ENCODE measurements at places on chromosomes 5 and 9.

DNA sequence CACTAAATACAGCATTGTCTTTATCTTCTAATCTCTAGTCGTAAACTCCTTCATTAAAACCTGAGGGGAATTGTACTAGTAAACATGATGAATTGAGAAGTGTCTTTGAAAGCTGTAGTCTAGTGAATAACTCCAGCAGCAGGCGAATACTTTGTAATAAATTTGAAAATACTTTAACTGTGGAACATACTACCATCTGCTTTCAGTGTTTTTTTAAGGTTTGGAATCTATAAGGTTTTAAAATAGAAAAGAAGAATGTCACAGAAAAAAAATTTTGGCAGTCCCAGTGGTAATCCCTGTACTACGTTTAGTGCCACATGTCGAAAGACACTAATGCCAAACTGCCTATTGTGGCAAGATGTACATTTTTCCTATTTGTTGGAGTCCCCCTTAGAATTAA is 379.0 kb upstream of the NUDT12 start:
- DNase-seq, result no peak

- DNase-seq, result no peak
Measured at GRCh38 chr9:13587571-13587970, 308.1 kb upstream of the MPDZ start.

GRCh38 chr5:170755679-170756456 is 27.7 kb upstream of the GABRP start:
- DNase-seq, result no peak

DNA sequence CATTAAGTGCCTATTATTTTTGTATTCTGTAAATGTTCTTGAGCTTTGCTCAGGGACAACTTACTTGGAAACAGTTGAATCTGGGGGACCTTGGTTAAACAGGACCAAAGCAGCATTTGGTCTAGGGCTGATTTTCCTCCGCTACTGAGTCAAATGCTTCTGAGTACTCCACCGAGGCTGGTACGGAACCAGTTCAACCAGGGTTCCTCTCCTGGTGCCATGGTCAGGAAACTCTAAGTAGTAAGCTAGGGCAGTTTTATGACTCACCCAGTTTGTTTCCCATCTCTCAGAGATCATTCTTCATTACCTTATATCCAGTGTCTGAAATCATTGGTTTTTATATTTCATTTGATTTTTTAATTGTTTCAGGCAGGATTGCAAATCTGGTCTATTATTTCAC is 111.9 kb upstream of the TNFAIP8 start:
- DNase-seq, result no peak

- DNase-seq, result no peak
Measured at GRCh38 chr9:79671558-79671957, 99.8 kb downstream of the TLE4 start.

DNA sequence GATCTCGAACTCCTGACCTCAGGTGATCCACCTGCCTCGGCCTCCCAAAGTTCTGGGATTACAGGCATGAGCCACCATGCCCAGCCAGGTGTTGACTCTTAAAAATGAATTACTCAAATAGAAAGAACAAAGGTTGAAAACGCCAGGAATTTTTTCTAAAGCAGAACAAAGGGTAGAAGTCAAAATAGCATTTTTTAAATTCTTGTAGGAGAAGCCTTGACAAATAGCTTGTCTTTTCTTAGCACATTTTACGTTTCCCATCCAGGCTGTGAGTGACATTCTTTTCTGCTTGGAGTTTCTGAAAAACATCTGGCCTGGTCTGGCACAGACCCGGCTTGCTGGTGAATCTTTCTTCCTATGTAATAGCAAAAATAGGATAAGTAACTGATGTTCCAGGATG is 169.4 kb upstream of the ZNF462 start:
- DNase-seq, result no peak

GRCh38 chr9:134171316-134172197 is 7.2 kb upstream of the RNU6ATAC start:
- DNase-seq, result no peak

- DNase-seq, result no peak
Measured at GRCh38 chr5:132405646-132406045, 36.1 kb downstream of the SLC22A5 start.

DNA sequence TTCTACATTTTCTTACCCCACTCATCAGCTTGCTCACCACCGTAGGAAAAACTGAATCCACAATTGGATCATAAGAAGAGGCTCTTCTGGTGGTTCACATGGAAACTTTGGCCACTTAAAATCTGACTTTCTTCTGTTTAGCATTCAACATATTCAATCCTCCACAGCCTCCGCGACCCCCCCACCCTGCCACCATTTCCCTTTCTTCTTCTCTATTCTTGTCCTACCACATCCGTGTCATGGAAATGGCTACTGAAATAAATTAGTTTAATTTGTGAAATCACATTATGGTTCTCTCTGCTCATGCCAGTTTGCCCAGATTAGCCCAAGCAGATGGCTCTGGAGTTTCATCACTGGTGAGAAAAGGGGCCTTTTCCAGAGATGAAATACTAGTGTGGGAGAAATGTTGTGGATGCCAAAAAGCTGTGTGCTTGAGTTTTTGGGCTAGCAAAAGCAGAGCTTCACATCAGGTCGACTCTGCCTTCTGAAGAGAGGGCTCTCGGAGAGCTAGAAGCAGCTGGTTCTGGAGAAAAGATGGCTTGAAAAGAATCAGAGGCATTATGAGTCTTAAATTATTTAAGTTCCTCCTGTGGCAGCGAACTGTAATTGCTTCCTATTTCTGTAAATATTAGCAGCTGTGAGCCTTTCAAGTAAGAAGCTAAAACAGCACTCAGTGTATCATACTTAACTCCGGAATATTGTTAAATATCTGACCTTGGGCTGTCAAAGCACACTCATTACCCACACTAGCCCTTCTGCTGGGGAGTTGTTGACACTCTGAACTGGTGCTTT is 107.1 kb downstream of the MAT2B start:
- no peak for DNase-seq
